ENCODE measurements at places on chromosomes 11 and 22.

DNA sequence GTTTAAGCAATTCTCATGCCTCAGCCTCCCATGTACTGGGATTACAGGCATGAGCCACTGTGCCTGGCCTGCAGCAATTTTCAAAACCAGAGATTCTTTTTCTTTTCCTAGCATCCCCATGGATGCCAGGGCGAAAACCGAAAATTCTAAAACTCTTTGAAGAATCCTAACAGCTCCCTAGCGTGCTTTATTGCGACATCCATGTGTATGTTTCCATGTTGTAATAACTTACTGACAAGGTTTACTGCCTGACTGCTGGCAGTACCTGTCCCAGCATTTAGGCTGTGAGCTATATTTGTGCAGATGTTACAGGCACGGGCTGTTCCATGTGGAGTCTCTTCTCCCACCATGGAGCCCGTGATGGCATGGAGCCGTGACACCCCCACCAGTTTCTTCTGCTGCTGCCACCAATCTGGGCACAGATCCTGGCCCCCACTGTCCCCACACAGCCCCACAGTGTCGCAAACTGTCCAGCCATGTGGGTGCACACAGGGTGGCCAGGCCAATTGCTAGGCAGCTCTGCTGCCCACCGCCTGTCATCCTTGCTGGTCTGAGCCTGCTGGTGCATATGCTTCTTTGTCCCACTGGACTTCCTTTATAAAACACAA, 7.1 kb upstream of the TAB1 start:
- DNase-seq = no peak

- DNase-seq = peak; percentile 85
These were observed 12.2 kb upstream of the PIM3 start for GRCh38 chr22:49948116-49948957.

DNA sequence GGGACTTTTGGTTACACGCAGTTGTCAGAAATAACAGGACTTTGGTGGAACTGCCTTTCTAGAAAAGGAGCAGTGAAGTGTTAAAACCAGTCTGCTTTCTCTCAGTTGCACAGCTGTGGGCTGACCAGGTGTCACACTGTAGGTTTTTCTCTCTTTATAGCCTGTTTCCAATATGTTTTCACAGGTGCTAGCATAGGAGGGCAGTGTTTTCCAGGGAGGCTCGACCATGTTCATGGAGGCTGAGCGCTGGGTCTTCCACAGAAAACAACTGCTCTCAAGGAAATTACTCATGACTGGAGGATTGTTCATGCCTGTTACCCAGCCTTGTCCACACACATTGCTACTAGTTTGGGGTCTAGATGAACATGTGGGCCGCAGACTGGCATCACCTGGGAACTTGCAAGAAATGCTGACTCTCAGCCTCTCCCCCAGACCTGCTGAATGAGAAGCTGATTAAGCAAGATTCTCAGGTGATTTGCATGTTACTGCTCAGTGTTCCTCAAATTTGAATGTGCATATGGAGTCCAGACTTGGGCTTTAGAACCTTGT, 157.7 kb downstream of the MAML2 start:
- no peak for DNase-seq

DNA sequence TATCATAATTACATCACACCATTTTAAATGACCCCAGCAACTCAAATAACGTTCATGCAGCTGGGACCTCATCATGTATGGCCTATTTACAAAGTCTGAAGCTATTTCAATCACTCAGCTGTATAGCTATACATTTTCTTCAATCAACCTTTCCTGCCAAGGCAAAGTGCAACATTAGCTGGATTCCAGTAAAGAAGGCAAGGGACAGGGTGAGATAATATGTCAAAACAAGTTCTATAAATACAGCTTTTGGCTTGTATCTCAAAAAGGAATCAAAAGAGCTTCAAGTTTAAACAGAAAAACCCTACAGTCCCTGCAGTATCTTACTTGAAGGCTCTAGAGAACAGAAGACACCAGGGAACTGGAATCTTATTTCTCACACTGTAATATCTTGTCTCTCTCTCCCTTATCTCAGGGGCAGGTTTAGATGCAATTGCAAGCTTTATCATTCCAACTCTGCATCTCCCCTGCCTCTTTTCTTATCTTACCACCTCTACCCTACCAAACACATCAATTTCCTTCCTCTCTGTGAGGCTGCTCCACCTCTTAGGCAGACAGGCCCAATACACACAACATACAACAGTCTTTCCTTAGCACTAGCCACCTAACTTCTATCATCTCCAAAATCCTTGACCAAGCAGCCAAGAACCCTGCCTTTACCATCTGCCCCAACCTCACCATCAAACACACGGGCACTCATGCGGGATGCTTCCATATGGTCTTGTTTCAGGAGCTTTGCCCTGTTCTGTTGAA, 34.5 kb downstream of the CELF1 start:
- no peak for DNase-seq

- no peak for DNase-seq
These were observed 286.9 kb downstream of the CNTN5 start for GRCh38 chr11:99307510-99308088.

- peak; percentile 68 for DNase-seq
These were observed 60.4 kb upstream of the CD5 start for GRCh38 chr11:61041755-61042518.

GRCh38 chr11:114684636-114685035, 6.3 kb downstream of the NXPE2 start:
- no peak for DNase-seq

- DNase-seq = peak; percentile 63
These were observed 76.4 kb upstream of the PPARA start for GRCh38 chr22:46073683-46074504.

Data from mucosa of descending colon (tissue), 3 donors.